ENCODE measurements at places on chromosomes 12 and 14.

- no peak for DNase-seq
Observed at GRCh38 chr12:115756804-115757203, 520.7 kb downstream of the MED13L start.

DNA sequence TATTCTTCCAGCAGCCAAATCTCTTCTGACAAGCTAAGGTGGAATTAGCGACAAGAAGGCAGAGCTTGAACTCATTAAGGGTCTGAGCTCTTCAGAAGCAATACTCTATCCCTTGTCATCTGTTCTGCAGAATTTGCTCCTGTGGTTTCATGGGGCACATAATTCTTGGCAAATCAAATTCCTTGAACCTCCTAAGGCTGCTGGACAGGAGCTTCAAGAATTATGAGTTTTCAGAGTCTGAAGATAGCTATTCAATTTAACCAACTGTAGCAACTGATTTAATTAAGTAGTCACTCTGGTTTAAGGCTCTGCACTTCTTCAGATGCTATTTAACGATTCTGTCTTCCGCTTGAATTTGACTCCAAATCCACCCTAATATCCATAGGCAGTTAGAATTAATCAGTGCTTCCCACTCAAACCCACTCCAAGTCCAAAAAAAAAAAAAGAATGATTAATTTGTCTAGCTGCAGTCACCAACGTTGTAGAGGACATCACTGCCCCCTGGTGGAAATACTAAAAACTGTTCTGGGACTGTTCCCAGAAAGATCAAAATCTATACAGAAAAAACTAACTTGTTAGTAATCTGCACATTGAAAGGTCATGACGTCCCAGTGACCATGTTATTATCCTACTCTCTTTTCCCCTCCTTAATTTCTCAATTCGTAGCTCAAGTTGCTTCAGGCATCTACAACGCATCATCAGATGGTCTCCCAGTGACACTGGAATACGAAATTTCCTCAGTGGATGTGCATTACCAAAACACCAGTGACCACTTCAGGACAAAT, 169.9 kb downstream of the KIF21A start:
- no peak for DNase-seq

DNA sequence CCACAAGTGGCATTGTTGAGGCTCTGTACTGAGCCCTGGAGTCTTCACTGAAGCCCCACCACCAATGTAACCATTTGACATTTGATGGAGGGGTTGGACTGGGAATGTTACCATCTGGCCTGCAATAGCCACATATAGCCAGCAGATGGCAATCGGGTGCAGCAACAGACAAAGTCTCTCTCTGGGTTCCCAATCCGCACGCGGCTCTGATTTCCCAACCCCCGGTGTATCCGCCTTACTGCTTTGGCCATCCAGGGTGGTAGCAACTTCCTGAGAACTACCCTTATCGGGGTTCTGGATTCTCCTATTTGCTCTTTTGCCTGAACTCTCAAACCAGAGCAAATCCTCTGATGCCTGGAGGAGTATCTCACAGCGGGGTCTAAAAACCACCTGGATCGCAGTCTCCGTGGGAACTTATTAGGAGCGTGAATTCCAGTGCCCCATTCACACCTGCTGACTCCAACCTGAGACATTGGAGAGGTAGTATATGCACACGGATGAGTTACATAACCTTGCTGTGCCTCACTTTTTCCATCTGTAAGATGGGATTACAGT, 14.2 kb downstream of the VRTN start:
- DNase-seq = no peak

GRCh38 chr12:123270214-123271000, 1.2 kb downstream of the CDK2AP1 start:
- DNase-seq = no peak

DNA sequence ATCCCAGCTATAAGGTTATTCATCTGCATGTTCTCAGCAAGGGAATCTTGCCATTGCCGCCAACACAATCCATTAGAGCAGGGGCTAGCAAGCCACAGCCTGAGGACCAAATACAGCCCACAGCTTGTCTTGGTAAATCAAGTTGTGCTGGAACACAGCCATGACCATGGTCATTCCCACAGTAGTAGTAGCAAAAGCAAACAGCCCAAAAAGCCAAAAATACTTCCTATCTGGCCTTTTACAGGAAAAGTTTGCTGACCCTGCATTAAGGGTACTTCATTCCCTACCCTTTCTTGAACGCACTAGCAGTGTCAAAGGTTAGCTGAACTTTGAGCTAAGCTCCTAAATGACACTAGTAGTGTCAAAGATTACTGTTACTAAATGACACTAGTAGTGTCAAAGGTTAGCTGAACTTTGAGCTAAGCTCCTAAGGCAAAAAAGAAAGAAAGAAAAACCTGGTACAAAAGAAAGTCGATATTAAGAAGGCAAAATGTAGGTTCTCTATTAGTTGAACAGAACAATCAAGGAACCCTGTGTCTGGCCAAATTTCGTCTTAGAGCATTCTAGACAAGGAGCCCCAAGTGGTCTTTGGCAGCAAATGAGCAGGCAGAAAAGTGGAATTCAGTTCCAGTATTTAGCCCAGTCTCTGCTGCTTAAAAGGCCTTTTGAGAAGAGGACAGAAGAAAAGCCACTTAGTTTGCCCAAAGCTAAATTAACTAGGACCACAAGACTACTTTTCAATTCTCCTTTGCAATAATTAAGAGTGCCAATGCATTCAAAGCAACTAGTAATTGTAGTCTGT, 67.7 kb downstream of the NT5DC3 start:
- DNase-seq = no peak

DNA sequence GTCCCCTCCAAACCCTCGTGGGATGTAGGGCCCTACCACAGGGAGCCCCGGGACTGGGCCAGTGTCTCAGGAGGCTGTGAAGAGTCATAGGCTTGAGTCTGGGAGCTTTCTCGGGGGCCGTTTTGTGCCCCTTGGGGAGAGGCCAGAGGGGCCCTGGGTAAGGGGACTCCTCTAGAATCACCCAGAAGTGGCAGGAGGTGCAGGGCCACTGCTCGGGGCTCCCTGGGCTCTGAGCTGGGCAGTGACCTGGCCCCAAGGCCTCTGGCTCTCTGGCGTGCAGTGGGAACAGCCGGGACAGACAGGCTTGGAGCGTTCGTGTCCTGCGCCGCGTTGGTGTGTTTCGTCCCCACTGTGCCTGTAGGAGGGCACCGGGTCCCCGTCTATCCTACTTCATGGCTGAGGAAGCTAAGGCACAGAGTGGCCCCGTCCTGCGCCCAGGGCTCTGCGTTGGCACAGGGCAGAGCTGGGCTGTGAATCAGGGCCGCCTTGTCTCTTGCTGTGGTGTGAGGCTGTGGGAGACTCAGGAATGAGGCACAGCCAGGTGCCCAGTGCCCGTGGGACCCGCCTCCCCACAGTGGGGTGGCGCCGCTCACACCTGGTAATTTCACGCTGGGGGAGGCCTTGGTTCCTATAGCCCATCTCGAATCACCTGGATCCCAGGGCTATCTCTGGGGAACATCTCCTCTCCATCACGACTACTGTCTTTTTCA, 23.8 kb upstream of the KIF26A start:
- no peak for DNase-seq
